Eye (tissue), 1 donor: ENCODE measurements at places on chromosomes 1 and 21.

- no peak for DNase-seq
Observed at GRCh38 chr1:242187171-242187570, 188.3 kb upstream of the MAP1LC3C start.

DNA sequence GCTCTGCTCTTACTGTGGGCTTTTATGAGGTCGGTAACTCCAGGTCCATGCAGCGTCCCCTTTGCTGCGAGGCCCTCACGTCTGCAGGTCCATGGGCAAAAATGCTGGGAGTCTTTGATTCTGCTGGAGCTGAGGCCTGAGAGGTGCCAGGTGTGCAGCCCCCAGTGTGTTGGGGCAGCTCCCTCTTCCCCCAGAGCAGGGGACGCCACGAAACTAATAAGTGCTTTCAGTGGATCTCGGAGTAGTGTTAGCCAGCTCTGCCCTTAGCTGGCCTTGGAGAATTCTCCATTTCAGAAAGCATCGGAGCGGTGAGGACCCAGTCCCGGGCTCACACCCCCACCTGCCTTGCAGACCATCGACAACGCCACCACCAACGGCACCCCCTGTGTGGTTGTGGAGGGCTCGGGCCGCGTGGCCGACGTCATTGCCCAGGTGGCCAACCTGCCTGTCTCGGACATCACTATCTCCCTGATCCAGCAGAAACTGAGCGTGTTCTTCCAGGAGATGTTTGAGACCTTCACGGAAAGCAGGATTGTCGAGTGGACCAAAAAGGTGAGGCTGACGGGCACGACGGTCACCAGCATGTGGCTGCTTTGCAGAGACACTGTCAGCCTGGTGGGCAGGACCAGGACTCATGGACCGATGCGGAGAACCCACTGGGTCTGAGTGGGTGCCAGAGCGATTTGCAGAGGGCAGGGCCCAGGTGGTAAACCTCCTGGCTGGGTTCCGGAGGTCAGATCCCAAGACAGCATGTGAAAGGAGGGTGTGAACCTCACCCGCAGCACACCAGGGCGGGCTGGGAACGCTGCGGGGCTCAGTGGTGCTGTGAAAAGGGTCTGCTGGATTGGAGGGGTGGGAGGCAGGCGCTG, 25.5 kb downstream of the TRPM2 start:
- no peak for DNase-seq

DNA sequence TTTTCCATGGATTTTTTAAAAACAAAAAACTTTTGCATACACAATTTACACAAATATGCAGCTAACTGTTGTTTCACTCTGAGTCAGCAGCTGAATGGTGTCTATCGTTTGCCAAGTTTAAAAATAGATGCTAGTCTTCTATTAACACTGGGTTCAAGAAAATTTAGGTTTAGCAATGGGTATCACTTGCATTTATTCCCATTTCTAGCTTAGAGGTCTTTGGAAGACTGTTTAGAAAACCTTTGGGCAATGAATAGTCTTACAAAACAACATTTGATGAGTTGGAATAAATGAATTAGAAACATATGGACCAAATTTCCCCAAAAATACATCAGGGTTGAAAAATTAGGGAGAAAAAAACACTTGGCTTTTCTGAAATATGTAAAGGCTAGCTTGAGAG, 165.8 kb downstream of the LYPLAL1 start:
- no peak for DNase-seq

GRCh38 chr1:65009176-65009575, 42.8 kb upstream of the JAK1 start:
- DNase-seq: no peak

GRCh38 chr1:22127731-22128130, 15.2 kb downstream of the WNT4 start:
- no peak for DNase-seq

- no peak for DNase-seq
Observed at GRCh38 chr21:35252831-35253230, 203.7 kb upstream of the RUNX1 start.

DNA sequence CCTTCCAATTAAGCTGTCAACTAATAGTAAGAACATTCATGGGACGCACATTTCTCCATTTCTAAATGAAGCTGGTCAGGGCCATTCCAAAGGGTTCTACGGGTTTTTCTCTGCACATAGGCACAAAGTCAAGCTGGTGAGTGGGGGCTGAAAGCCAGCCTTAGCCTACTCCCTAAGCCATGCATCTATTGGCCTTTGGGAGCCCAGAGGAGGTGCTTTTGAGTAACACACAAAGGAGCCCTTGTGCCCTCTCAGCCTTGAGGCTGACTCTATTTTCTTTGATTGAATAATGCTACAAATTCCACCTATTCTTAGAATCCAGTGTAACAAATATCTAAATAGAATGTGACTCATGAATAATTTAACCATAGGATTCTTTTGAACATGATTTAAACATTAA, 73.6 kb downstream of the RGS13 start:
- no peak for DNase-seq

DNA sequence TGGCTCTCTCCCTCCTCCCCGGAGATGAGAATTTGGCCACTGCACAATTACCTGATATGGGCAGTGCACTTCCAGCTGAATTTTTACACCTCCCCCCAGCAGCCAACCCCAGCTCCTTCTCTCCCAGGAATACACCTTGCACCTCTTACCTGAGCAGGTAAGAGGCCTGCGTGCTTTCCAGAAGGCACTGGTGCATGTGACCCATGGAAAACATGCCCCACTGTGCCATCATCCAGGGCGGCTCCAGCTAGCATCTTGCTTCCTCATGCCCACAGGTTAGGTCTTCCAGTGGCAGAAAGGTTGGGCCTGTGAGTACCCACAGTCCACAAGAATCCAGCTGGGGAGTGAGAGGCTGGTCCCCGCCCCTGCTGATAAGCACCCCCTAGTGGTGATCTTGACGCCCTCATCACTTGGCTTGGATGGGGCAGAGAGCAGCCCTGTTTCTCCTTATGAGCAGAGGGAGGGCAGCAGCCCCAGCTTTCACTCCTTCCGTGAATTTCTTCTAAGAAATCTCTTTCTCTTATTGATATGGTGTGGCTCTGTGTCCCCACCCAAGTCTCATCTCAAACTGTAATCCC, 57.8 kb downstream of the EDARADD start:
- DNase-seq: no peak

GRCh38 chr1:228445843-228446650, 29.4 kb upstream of the TRIM17 start:
- DNase-seq: peak; percentile 79

GRCh38 chr1:51671527-51672325, 54.8 kb downstream of the OSBPL9 start:
- no peak for DNase-seq

DNA sequence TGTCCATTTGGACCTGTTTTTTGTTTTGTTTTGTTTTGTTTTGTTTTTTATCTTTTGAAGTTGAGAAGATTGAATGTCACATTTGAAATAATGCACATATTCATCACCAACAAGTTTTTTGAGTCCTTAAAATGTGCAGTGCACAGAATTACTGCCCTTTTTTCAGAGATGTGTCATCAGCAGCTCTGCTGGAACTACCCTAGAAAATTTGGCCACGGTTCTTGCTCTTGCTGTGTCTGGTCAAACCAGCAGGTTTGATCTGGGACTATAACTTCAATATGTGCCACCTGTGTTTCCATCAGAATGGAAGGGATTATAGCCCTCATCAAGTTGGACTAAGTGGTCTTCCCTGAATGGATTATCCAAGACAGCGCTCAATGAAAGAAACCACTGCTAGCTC, 24.1 kb upstream of the CNN3 start:
- no peak for DNase-seq

GRCh38 chr21:44872649-44873355, 688 bp downstream of the PTTG1IP start:
- DNase-seq: peak; percentile 73

DNA sequence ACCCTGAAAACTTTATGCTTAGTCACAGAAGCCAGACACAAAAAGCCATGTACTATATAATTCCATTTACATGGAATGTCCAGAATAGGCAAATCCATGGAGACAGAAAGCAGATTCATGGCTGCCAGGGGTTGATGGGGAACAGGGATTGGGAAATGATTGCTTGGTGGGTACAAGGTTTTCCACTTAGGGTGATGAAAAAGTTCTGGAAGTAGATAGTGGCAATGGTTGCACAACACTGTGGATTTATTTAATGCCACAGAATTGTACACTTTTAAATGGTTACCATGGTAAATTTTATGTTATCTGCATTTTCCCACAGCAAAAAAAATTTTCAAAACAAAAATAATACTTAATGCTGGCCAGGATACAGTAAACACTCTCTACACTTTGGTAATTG, 40.6 kb downstream of the ENAH start:
- DNase-seq: peak; percentile 15

- DNase-seq: peak; percentile 96
Observed at GRCh38 chr1:54488779-54489626, 59.0 kb upstream of the ACOT11 start.

- no peak for DNase-seq
Observed at GRCh38 chr1:1085171-1085841, 11.2 kb upstream of the RNF223 start.

DNA sequence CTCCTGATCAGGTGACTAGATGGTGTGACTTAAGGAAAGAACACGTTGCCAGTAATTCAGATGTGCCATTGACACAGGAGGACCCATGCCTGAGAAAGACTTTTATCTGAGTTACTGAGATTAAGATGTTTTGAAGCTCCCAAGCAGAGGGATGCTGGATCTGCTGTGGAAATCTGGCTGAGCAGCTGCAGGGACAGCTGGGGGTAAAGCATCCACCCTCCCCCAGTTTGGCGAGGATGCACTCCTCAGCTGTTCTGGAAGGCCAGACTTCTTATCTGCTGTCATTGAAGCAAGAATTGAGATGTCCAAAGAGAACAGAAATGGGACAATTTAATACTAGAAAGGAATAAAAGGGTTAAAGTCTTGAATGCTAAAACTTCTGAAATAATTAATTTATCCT, 25.7 kb downstream of the TTC3 start:
- no peak for DNase-seq

DNA sequence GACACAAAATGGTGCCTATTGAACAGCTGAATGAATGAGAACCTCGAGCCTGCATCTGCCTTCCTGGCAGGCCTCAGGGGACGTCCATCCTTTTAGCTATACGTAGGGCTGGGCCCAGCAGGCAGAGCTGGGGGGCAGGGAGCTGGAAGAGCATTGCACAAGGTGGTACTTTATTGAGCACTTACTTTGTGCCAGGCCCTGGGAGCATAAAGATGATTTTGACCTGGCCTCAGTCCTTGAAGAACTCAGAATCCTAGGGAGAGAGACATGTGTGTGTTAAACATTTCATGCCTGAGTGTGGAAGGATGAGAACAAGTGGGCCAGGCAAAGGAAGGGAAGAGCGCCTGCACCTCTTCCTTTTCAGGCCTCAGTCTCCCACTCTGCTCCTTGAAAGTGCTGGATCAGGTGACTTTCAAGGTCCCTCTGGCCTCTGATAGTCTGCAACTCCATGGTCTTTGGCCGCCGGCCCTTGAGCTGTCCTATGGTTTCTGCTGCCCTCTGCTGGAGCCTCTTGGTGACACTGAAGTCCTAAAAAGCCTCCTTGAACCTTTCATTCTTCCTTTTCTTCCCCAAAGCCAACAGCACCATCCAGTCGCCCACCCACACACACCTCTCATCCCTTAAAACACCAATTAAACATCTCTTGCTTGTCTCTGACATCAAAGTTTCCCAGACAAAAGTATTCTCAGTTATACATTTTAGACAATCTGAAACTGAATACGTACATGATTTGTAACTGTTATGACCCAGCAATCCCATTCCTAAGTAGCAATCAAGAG, 3.5 kb upstream of the PEAR1 start:
- peak; percentile 93 for DNase-seq

DNA sequence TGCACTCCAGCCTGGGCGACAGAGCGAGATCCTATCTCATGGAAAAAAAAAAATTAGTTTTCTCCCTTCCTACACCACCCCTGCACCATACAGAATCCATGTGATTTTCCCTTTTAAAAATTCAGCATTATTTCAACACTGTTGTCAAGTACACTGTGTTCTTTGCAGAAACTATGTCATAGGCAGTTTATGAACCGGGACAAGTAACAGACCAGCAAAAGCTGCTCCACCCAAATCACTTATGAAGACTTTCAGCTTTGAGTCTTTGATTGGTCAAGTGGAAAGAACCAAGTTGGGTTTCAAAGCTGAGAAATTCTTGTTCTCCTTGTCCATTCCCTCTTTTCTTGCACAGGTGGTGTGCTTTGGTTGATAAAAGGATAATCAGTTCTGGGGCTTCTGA, 173.0 kb downstream of the CDC7 start:
- DNase-seq: no peak

DNA sequence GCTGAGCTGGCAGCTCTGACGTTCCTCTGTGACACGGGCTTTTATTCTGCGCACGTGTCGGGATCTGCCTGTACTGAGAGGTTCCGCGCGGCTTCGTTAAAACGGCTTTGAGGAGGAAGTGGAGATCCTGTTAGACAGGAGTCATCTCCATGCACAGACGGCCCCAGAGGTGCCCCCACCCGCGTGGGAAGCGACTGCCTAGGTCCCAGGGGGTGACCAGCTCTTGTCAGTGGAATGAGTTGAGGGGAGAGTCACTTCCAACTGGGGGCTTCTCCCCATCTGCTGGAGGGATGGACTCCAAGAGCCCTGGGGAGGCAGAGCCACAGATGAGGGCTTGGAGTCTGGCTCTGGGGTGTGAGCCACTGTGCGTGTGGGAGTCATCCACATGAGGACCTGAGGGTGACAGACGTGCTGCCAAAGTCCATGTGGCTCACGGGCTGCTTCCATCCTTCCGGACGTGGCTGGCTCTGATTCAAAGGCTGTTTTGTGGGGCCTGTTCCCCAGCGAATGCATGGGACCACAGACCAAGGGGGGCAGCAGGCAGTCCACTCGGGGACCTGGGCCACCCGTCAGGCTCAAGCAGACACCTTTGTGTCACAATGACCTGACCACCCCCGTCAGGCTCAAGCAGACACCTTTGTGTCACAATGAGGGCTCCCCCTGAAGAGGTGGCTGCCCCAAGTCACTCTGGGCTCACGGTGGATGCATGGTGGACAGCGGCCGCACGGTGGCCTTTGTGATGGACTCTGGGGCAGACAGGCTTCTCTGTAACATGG, 26.8 kb downstream of the PTTG1IP start:
- DNase-seq: no peak

DNA sequence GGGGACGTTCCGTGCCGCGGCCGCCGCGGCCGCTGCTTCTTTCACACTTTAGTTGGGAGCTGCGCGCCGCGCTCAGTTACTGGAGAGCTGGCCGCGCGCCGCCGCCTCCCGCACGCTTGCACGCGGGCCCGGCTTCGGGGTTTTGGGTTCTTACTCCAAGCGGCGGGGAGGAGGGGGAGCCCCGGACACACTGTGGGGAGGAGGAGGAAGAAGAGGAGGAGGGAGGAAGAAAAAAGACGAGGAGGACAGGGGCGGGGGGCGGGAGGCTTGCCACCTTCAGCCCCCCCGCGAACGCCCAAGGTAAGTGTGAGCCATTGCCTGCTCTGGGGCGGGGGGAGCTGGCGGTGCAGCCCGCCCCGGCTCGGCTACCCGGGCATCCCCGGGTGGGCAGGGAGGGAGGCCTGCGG, 243 bp downstream of the C1orf21 start:
- no peak for DNase-seq
